ENCODE measurements at places on chromosomes 11 and 22.

DNA sequence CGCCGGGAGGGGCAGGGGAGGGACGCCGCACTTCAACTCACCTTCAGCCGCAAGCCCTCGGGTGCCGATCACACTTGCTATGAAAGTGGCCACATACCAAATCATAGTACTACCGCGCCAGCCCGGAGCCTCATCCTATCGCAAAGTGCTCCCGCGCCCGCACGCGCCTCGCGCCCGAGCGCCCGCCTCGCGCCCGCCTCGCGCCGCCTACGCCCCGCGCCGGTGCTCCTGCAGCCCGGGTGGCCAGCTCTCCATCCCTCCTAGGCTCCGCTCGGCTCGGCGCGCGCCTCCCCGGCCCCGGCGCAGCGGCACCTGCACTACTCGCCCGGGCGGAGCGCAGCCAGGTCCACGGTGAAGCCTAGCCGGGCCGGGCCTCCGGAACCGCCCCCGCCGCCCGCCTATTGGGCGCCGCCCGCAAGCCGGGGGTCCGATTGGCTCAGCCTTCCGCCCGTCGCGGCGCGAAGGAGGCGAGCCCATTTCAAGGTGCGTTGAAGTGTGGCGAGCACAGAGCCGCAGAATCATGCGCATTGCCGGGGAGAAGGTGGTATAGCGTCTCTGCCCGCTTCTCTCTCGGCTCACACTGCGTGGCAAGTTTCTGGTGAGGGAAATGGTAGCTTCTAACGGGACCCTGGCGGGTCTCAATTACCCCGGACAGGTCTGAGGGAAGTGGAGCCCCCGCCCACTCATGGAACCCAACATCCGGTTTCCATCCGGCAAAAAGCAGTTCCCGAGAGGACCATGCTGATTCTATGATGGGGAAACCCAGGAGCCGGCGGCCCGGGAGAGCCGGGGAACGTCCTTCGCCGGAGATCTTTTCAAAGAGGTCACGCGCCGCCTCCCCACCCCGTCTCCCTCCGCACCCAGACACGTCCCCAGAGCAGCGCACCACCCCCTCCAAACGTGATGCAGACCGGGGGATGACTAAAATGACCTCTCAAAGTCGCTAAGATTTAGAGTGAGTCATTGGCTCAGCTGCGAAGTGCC, at the start of gene IGSF9B:
Gene IGSF9B, minus strand, starts transcription at position 319 of the 984 bp plus-strand sequence. Its CDS starts 214 bp downstream, at position 105.
- DNase-seq, result peak; percentile 78

DNA sequence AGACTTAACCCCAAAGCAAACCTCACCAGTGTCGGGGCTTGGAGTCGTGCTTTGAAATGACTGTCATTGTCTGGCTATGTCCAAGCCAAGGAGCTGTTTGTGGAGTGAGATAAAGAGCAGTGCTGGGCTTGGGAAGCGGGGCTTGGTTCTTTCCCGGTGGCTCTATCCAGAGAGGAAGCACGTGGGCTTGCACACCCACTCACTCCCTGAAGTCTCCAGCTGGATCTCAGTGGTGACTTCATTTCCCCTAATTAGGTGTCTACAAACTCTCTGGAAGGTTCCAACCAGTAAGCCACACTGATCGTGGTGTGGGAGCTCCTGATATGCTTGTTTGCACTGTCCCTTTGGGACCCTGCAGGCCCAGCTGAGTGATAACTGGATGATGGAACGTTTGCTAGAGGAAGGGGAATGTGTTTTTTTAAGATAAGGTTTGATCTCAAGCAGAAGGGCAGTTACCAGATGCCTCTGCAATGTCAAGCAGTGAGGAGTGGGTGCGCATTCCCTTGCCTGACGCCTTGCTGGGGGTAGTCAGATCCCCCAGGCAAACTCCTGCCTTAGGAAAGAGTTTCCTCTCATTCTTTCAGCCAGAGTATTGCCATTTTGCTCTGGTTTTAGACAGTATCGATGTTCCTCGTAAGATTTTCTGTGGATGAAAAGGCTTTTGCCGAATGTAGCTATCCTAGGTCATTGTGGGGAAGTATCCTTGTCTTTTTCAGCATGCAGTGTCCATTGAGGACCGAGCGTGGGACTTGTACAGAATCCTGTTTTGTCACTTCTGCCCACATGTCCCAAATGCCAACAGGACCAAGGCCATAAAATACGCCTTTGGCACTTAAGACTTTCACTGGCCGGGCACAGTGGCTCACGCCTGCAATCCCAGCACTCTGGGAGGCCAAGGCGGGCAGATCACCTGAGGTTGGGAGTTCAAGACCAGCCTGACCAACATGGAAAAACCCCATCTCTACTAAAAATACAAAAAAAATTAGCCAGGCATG, 90.9 kb downstream of the MICAL2 start:
- no peak for DNase-seq

DNA sequence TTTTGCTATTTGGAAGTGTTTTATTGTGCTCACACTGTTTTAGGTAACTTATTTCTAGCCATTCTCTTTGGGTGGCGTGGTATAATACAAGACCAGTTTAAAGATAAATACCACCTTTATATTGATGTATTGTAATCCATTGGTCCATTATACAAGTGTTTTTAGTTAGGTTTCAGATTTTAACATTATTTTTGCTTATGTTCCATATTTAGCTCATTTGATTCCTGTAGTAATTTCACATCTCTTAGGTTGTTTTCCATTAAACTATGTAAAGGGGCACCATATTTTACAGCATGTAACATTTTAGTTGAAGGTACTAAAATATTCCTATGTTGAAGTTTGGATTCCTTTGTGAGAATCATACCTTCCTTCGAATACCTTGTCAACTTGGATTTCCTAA, 20.1 kb downstream of the EED start:
- DNase-seq, result no peak

GRCh38 chr22:41217553-41218157, 12.5 kb downstream of the L3MBTL2 start:
- DNase-seq, result no peak

DNA sequence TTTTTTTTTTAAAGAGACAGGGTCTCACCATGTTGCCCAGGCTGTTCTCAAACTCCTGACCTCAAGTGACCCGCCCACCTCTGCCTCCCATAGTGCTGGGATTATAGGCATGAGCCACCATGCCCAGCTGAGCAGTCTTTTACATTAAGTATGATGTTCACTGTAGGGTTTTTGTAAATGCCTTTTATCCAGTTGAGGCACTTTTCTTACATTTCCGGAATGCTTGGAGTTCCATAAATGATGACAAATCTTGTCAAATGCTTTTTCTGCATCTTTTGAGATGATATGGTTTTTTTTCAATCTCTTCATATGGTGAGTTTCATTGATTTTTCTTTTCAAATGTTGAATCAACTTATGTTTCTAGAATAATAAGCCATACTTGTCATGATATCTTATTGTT, 29.4 kb upstream of the CTTN start:
- no peak for DNase-seq

DNA sequence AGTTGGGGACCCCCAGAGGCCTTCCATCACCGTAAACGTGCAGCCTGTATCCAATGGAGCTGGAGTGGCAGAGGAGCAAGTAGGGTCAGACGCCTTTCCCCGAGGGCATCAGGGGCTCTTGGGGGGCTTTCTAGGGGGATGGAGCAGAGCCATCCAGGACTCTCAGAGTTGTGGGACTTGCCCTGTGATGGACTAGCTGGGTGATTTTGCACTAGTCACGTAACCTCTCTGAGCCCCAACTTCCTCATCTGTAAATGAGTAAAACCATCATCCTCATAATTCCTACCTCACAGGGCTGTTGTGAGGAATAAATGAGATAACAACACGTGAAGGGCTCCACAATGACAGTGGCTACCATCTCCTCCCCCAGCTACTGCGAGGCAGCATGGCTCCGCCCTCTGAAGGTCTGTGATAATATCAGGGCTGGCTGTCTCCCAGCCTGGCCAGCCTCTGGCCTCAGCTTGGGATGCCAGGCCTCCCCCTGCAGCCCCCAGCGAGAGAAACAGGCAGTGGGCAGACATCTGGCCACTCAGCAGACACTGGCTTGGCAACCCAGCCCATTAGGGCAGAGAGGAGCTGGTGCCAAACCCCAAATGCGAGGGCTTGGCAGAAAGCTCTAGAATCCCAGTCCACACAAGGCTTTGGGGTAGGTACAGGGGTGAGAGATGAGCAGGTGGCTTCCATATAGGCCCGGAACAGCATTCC, 6.7 kb downstream of the USP2 start:
- no peak for DNase-seq

DNA sequence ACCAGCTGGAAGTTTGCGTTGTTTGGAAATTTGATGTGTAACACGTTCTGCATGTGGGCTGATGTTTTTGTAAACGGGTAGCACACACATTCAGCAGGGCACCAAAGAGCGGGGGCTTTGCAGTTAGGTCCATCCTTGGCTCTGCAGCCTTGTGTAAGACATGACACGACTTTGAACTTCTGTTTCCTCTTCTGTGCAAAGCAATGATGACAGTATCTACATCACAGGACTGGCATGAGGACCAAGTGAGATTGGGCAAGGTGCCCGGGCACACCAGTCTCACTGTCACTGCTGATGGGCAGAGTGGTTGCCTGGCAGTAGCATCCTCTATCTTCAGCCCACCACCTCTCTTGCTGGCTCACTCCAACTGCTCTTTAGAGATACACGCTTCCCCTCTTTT, 3.3 kb downstream of the TCN2 start:
- no peak for DNase-seq

DNA sequence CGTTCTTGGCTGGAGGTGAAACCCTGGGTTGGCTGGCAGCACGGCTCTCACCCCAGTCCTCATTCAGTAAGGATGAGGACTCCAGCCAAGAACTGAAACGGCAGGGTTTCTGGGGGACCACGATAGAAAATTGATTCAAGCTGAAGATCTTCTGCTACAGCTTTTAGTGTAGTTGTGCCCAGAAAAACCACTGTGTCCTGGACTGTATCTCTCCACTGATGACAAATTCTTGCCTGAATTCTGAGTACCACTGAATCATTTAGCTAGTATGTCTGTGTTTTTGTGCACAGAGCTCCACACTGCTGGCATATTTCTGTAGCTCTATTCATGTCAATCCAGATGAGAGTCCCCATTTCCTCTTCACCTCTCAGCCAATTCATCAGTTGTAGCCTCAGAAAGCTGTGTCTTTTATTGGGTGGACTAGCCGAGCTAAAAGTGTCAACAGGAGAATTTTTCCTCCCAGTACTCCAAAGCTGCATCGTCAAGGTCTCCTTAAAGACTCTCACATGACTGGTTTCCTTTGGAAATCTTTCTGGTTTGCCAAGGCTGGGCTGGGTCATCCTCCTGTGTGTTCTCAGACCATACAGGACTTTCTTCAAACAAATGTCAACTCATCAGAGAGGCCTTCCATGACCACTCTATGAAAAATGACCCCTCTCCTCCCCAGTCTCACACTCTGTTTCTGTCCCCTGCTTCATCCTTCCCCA, 144.6 kb downstream of the LDLRAD3 start:
- no peak for DNase-seq

DNA sequence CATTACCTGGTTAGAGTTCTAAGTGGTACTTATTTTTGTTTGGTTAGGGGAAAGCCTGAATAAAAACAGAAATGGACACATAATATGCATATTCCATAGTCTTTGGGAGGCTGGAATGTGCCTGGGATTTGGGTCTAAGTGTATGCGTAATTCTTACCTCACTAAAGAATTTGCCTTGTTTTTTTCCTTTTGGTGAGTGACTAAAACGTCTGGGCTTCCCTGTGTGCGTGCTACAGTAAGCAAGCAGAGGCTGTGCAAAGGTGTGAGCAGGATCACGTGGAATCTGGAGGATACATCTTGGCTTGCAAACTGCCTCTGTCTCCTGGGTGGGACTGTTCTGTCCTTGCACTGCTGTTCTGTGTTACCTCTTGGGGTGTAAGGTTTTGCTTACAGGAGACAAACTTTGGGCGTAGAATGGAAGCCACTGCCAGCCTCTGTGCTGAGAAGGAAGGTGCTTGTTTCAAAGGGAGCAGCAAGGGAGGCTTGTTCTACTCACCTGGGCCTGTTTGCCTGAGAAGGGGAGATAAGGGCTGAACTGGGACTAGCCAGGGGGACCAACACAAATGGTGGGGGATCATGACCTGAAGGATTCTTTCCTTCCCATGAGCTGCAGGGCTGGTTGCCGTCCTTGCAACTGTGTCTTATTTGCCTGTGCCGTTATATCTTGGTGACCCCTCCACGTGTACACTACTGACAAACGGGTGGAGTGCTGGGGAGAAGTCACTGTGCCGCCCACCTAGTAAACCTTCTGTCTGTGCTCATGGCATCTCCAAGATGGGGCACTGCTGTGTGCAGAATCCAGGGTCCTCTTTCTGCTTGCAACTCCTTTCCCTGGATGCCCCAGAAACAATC, 4.5 kb downstream of the NEAT1 start:
- DNase-seq, result no peak

DNA sequence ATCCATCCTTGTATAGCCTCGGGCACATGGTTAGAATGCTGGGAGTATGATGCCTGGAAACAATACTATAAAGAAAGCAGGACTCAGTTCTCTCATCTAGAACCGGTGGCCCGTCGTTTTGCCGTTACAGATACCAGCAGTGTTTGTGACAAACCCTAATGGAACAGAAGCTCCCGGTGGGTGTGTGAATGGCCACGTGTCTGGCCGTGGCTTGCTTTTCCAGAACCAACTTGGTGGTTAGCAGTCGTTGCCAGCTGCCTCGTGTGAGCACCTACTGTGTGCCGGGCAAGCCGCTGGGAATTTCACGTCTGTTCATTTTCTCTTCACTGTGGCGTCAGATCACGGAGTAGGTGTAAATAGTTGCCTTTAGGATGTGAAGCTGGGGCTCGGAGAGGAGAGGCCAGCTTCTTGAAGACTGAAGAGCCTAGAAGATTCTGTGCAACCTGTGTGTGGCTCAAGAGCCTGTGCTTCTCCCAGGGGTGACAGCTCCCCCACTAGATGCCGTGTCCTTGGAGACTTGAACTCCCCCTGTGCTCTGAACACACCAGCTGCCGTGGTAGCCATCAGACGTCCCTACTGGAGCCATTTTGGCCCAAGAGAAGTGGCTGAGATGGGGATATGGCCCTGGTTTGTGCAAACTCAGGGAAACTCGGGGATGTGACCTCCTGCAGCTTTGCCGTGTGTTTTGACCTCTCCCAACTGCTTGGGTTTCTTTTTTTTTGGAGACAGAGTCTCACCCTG, 57.5 kb upstream of the PPARA start:
- DNase-seq, result no peak

DNA sequence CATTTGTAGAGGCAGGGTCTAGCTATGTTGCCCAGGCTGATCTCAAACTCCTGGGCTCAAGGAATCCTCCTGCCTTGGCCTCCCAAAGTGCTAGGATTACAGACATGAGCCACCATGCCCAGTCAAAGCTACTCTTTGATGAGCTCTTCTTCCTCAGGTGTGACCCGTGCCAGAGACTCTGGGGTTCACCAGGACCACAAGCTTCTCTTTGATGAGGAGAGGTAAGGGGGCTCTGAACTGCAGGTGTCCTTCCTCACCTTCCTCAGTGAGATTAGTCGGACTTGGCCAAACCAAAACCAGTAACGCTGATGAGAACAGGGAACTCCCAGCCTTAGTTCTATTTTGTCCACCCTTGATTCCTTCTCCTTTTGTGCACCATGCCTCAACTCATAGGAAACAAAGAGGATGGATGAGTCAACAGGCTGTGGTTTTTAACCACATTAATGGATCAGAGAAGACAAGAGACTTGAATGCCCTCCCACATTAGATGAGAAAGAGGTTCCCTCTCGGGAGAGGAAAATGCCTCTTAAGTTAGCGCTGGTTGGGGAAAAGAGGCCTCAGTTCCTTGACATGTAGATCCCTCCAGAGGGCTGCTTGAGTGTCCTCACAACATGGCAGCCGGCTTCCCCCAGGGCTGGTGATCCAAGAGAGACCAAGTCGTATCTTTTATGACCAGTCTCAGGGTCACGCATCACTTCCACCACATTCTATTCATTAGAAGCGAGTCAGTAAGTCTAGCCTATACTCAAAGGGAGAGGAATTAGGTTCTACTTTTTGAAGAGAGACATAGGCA, 25.7 kb upstream of the CTR9 start:
- no peak for DNase-seq
